Stimulated activated CD4-positive, alpha-beta T cell treated with anti-CD3 and anti-CD28 coated beads, Interleukin-15, amount 100 ng/mL, for 1 hour (primary cell): ENCODE measurements at places on chromosomes 3 and 15.

DNA sequence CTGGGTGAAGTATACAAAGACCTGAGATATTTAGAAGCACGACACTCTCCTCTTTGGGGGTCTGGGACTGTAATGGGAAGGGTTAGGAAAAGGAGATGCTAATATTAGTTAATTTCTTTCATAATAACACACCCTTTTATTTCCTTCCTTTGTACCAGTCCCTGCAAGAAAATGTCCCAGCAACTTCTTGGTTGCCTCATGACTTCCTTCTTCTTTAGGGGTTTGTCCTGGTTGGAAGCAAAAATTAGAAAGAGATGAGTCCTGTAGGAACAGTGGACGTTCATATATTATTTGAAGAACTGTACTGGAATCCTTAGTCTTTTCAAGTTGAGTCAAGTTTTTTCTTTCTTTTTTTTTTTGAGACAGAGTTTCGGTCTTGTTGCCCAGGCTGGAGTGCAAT, 227.8 kb upstream of the TBL1XR1 start:
- DNase-seq: no peak

- DNase-seq: no peak
Observed at GRCh38 chr15:77097921-77098320, 27.0 kb upstream of the TSPAN3 start.

- DNase-seq: no peak
Observed at GRCh38 chr3:37054370-37054769, 61.1 kb downstream of the MLH1 start.

DNA sequence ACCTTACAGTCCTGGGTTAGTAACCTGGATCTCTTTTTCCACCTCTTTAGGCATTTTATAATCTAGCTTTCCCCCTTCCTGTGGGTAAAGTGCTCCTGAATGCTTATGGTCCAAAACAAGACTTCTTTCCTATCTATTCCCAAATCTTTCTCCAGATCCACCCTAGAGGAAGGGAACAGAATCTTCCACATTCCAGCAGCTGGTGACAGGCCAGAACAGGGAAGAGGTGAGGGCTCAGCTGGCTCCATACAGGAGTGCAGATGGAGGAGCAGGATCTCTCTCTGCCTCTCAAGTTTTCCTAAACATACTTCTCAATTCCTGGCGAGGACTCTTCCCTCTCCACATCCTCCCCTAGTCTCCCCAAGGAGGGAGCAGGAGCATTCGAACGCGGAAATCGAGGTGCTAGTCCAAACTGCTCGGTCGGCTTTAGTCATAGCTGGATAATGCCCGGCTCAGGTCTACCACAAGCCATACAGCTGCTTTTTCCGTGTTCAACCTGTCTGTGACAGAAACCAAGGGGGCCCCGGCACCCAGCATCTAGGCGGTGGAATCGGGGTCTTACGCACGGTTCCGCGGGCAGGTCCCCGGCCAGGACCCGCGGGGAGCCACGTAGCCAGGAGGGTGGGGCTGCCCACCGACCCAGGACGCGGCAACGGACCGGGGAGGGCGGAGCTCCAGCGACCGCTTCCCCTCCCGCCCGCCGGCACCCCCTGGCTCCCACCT, 4.0 kb downstream of the RASSF1 start:
- DNase-seq: no peak

DNA sequence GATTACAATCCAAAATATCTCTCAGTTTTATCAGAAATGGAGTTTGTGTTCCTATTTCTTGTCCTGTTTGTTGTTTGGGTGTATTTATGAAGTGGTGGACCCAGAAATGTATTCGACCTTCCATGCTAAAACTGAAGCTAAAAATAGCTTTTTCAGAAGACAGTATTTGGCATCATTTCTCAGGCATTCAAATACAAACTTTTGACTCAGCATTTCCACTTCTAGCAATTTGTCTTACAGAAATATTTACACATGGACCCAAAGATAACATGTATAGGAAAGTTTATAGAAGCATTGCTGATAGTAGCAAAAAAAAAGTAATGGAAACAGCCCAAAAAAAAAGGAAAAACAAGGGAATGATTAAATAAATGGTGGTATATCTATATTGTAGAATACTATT, 156.3 kb downstream of the HCN4 start:
- no peak for DNase-seq

DNA sequence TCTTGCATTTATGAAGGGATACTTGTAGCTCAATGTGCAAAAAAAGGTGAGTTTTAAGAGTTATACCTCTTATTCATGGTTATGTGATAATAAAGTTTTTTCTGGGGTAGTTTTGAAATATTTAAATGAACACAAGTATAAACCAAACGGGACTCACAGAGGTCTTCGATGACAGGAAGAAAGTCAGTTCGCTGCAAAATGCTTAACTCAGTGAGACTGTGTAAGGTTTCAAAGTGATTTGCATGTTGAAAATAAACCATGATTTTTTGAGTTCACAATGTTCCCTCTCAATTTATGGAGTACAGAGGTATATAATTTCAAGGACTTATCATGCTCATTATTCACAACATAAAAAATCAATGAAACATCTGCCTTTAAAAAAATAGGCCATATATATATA, 36.3 kb upstream of the MYH15 start:
- no peak for DNase-seq

- DNase-seq: no peak
Observed at GRCh38 chr3:179544981-179545645, 17.6 kb upstream of the ACTL6A start.

GRCh38 chr15:39925112-39925842, 5.2 kb upstream of the GPR176 start:
- no peak for DNase-seq

GRCh38 chr15:100988857-100989256, 69.7 kb downstream of the LRRK1 start:
- no peak for DNase-seq

DNA sequence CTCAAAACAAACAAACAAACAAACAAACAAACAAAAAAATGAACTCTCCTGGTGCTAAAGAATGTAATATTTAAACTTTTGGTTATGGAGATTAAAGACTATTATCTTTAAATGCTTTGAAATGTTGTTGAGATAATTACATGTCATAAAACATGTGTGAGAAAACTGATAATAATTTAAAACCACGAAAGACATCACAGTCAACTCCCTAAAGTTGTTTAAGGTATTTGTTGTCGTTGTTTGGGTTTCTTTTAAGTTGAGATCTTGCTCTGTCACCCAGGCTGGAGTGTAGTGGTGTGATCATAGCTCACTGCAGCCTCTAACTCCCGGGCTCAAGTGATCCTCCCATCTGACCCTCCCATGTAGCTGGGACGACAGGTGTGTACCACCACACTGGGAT, 12.0 kb downstream of the EFCAB12 start:
- DNase-seq: no peak

GRCh38 chr3:129245141-129245540, 4.3 kb upstream of the COPG1 start:
- no peak for DNase-seq

- no peak for DNase-seq
Observed at GRCh38 chr3:167120828-167121227, 259.3 kb downstream of the ZBBX start.
